ENCODE measurements at places on chromosomes 13 and 19. TPM values are rescaled to one million over a fixed set of nuclear protein-coding genes. Genes with fewer than 3 reads are reported as not detected.

DNA sequence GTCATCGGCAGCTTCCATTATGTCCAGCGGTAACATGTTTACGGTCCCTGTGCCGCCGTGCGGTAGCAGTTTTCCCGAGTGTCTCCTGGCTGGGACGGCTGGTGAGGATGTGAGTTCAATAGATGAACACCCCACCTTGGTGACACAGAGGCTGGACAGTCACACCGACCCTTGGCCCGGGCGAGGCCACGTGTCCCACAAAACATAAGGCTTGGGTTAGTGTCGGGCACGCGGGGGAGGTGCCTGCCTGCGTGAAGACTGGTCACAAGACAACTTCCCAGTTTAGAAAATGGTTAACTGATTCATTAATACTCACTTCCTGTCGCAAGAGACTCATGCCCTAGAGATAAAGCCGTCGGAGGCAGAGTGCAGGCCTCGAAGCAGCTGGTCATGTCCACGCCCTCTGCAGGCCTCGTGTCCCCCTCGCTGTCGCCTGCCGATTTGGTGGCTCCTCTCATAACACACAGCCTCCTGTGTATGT is 17.2 kb downstream of the RASA3 start:
- no peak overlapping the region for H3K4me3 ChIP-seq
- peaks cover 11% of the 10 kb centered on the region for H3K4me1 ChIP-seq
- H3K27me3 ChIP-seq: no peaks in the 10 kb centered on the region
- DNase-seq: peak; percentile 51
- H3K27ac ChIP-seq: peak overlapping the region; percentile 61

DNA sequence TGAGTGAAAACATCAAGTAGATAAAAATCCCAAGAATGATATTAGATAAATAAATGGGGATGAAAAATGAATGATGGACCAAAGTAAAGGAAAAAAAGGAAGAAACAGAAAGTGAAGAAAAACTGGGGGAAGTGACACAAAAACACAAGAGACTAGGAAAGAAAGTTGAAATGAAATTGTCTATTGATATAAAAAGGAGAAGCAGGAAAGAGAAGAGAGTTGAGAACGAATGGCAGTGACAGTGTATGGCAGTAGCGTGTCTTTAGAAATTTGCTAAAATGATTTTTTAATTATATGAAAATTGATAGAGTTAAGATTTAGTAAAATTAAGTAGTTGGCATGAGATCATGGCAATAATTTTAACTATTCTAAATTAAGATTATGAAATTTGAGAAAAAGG is 36.3 kb upstream of the SGCG start:
- no peak overlapping the region for H3K27ac ChIP-seq
- no peak for DNase-seq
- no peaks in the 10 kb centered on the region for H3K27me3 ChIP-seq
- H3K4me3 ChIP-seq: no peak overlapping the region
- no peaks in the 10 kb centered on the region for H3K4me1 ChIP-seq

- H3K36me3 ChIP-seq: no peaks in the 10 kb centered on the region
- DNase-seq: no peak
- H3K27me3 ChIP-seq: no peaks in the 10 kb centered on the region
- H3K4me1 ChIP-seq: no peaks in the 10 kb centered on the region
- no peak overlapping the region for H3K4me3 ChIP-seq
Observed at GRCh38 chr13:31722673-31723072, 16.7 kb upstream of the RXFP2 start.

DNA sequence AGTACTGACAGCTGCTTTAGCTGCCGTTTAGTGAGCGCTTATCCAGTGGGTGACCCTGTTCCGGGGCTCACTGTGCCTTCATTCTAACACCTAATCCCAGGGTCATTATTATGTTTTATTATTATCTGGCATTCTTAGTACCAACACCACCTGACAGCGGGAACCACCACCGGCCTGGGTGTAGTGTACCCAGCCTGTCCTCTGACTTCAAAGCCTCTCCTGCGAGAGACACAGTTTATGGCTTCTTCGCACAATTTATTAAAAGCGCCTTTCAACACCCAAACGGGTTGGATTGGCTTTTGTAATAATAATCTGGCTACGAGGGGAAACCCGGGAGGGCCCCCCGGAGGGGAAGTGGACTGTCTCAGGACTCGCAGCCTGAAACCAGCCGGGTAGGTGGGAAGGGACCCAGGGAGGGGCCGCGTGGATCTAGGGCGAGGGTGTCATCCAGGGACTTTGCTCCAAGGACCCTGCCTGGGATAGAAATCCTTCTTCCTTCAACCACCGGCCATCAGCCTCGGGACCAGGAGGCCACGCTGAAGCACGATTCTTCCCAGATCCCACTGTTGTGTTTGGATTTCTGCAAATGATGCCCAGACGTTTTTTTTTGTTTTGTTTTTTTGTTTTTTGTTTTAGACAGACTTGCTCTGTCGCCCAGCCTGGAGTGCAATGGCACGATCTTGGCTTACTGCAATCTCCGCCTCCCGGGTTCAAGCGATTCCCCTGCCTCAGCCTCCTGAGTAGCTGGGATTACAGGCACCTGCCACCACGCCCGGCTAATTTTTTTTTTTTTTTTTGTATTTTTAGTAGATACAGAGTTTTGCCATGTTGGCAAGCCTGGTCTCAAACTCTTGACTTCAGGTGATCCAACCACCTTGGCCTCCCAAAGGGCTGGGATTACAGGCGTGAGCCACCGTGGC is 1.6 kb upstream of the ZBTB7A start:
- H3K4me1 ChIP-seq: no peaks in the 10 kb centered on the region
- H3K4me3 ChIP-seq: no peak overlapping the region
- peak; percentile 55 for DNase-seq
- H3K27me3 ChIP-seq: peaks cover 26% of the 10 kb centered on the region

DNA sequence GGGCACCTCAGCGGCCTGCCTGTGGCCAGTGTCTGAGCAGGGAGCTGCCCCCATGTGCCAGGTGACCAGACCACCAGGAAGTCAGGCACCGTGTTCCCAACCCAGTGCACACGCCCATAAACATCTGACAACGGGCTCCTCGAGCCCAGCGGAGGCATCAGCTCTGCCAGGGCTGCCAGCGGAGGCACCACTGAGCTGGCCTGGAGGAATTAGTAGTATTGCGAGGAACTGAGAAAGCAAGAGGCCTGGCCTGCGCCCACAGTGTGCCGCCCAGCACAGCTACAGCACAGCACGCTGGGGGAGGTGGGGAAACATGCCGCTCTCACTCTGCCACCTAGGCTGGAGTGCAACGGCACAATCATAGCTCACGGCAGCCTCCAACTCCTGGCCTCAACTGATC is 44.6 kb downstream of the ANKRD27 start:
- H3K4me3 ChIP-seq: no peak overlapping the region
- H3K36me3 ChIP-seq: peaks cover 31% of the 10 kb centered on the region
- H3K4me1 ChIP-seq: no peaks in the 10 kb centered on the region
- no peaks in the 10 kb centered on the region for H3K27me3 ChIP-seq
- peak; percentile 59 for DNase-seq
- no peak overlapping the region for H3K27ac ChIP-seq

- peaks cover 10% of the 10 kb centered on the region for H3K4me1 ChIP-seq
- DNase-seq: no peak
- H3K27ac ChIP-seq: no peak overlapping the region
- no peaks in the 10 kb centered on the region for H3K27me3 ChIP-seq
Observed at GRCh38 chr19:39145180-39145953, 19.8 kb downstream of the PAK4 start.

GRCh38 chr19:17025991-17026658 is 485 bp downstream of the CPAMD8 start:
- H3K4me3 ChIP-seq: peak overlapping the region; percentile 84
- peaks cover 11% of the 10 kb centered on the region for H3K27me3 ChIP-seq
- H3K36me3 ChIP-seq: no peaks in the 10 kb centered on the region

The ZNF541 gene
- not detected for total RNA-seq

DNA sequence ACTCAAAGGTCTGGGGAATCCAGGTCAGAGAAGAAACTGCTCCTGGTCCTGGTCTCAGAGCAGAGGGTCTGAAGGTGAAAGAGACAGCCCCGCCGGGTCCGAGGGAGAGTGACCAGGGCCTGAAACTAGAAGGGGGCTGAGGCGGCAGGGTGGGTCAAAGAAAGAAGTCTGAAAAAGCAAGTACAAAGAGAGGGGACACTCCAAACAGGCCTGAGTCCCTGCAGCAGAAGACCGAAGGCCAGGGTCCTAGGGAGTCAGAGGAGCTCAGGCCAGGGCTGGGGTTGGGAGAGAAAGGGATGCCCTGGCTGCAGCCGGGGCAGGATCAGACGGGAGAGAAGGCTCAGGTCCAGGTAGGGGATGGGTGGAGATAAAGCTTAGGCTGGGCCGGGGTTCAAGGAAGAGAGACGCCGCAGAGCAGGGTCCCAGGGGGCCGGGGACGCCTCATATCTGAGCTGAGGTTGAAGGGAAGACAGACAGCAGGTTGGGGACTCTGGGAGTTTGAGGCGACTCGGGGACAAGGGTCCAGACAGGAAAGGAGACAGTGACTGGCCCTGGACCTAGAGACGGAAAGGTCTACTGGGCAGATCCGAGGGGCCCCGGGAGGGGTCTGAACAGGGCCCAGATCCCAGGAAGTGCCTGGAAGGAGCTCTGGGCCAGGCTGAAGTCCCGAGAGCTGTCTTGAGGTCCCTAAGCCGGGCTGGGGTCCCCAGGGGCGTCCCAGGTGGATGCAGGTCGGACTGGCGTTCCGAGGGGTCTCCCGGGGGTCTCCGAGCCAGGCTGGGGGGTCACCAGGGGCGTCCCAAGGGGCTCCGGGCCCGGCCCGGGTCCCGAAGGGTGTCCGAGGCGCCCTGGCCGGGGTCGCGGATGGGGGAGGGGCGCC is 795 bp downstream of the MLLT1 start:
- H3K36me3 ChIP-seq: peaks cover 9% of the 10 kb centered on the region
- peaks cover 31% of the 10 kb centered on the region for H3K4me1 ChIP-seq
- peak overlapping the region; percentile 92 for H3K4me3 ChIP-seq
- peak; percentile 65 for DNase-seq

The SMIM44 gene
- total RNA-seq: not detected

The KLHL1 gene
- 0.25 TPM for total RNA-seq

DNA sequence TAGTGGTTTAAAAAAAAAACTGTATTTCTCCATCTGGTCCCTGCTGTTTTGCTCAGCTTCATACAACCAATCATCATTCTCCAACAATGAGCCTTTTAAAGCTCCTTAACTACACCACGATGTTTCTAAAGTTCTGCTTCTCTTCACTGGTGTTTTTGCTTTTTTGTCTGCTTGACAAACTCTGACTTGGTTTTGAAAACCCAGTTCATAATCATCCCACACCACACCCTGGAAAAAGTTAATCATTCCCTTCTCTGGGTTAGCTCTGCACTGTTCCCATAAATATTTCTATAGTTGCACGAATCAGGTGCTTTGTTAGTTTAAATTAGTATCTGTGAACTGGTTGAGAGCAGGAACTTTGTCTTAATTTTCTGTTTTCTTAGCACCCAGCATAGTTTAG is 217.1 kb downstream of the ENOX1 start:
- H3K4me1 ChIP-seq: no peaks in the 10 kb centered on the region
- H3K27me3 ChIP-seq: peaks cover 72% of the 10 kb centered on the region
- no peaks in the 10 kb centered on the region for H3K36me3 ChIP-seq
- no peak for DNase-seq

- H3K27me3 ChIP-seq: no peaks in the 10 kb centered on the region
- H3K4me1 ChIP-seq: peaks cover 3% of the 10 kb centered on the region
- DNase-seq: no peak
- H3K36me3 ChIP-seq: no peaks in the 10 kb centered on the region
- no peak overlapping the region for H3K27ac ChIP-seq
Observed at GRCh38 chr19:20667281-20667680, 5.9 kb upstream of the ZNF626 start.

The PGLYRP2 gene
- total RNA-seq: not detected

The IZUMO2 gene
- total RNA-seq: 0.79 TPM

The ATP8B3 gene
- 2.3 TPM for total RNA-seq

DNA sequence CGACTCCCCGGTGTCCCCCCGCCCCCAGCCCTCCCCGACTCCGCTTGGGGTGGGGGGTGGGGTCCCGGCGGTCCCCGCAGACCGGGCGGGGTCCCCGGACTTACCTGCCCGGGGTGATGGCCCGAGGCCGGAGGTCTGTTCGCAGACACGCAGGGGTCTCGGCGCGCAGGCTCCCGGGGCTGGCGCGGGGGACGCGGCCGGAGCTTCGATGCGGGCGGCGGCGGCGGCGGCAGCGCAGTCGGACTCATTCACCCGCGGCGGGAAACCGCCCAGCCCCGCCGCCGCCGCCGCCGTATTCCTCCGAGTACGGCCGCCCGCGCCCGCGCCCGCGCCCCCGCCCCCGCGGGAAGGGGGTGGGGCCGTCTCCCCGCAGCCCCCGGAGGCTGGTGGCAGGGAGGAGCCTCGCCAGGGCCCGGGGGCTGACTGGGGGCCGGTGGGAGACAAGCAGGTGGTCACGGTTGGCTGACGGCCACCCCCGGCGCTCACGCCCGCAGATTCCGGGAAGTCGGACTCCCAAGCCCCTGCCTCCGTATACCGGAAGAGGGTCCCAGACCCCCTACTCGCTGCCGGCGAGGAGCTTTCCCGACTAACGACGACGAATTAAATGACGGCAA is at the start of gene C2CD4C:
TSS of gene C2CD4C (minus strand) at position 246 of the 614 bp plus-strand sequence. CDS start 786 bp downstream, outside the sequence.
- peak; percentile 76 for DNase-seq
- no peak within 1 kb of the TSS for H3K27ac ChIP-seq
- no peaks in the 10 kb centered on the region for H3K4me1 ChIP-seq
- no peaks in the 10 kb centered on the region for H3K36me3 ChIP-seq
- peaks cover 11% of the 10 kb centered on the region for H3K27me3 ChIP-seq
- peak within 1 kb of the TSS; percentile 82 for H3K4me3 ChIP-seq

- DNase-seq: no peak
Observed at GRCh38 chr13:60148918-60149317, 14.8 kb downstream of the DIAPH3 start.

DNA sequence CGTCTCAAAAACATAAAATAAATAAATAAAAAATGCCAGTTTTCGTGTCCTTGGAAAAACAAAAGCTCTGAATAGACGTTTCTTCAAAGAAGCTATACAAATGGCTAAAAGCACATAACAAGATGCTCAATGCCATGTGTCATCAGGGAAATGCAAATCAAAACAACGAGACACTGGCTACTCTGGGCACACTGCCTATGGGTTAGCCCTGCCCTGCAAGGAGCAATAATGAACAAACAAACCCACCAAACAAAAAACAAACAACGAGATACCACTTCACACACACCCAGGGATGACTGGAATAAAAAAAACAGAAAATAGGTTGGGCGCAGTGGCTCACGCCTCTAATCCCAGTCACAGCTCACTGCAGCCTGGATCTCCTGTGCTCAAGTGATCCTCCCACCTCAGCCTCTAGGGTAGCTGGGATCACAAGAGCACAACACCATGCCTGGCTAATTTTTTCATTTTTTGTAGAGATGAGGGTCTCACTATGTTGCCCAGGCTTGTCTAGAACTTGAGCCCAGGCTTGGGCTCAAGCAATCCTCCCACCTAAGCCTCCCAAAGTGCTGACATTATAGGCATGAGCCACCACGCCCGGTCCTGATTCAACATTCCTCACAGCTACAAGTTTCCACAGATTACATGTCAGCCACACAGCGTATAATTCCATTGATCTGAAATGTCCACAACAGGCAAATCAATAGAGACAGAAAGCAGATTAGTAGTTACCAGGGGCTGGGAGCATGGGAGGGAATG is 15.5 kb upstream of the ISYNA1 start:
- H3K4me1 ChIP-seq: no peaks in the 10 kb centered on the region
- H3K27me3 ChIP-seq: no peaks in the 10 kb centered on the region
- DNase-seq: no peak
- no peak overlapping the region for H3K27ac ChIP-seq
- no peak overlapping the region for H3K4me3 ChIP-seq
- H3K36me3 ChIP-seq: peaks cover 10% of the 10 kb centered on the region
